ENCODE measurements at places on chromosomes 7 and 10. TPM values are rescaled to one million over a fixed set of nuclear protein-coding genes. Genes with fewer than 3 reads are reported as not detected.

The CPXM2 gene
- not detected for total RNA-seq

The CPA2 gene
- total RNA-seq: not detected

The NME8 gene
- not detected for total RNA-seq

The GSDME gene
- 36.5 TPM for total RNA-seq

The SEPHS1 gene
- 66.7 TPM for total RNA-seq

The NCF1 gene
- not detected for total RNA-seq

The AKR1C8 gene
- total RNA-seq: not detected

The C7orf57 gene
- 0.20 TPM for total RNA-seq

The SNX10 gene
- 2.2 TPM for total RNA-seq

The IQCE gene
- 7.6 TPM for total RNA-seq

The C10orf67 gene
- total RNA-seq: not detected

The BTAF1 gene
- total RNA-seq: 8.7 TPM

All from A549 treated with ZK216348 at 1 μM for 4 hours (cell line).